ENCODE measurements at places on chromosomes 16 and 17. TPM values are rescaled to one million over a fixed set of nuclear protein-coding genes. Genes with fewer than 3 reads are reported as not detected.

The E2F4 gene
- 138 TPM for total RNA-seq

The SCO1 gene
- 25.8 TPM for total RNA-seq

The C17orf113 gene
- 0.24 TPM for total RNA-seq

- no peak overlapping the region for H3K27ac ChIP-seq
- H3K36me3 ChIP-seq, result peaks cover 37% of the 10 kb centered on the region
- peaks cover 12% of the 10 kb centered on the region for H3K4me1 ChIP-seq
- H3K4me3 ChIP-seq, result no peak overlapping the region
- no peaks in the 10 kb centered on the region for H3K27me3 ChIP-seq
- DNase-seq, result no peak
These were observed 91.4 kb downstream of the HIC1 start for GRCh38 chr17:2146132-2146871.

GRCh38 chr17:8472663-8473062 lies 37.0 kb downstream of the NDEL1 start:
- peaks cover 29% of the 10 kb centered on the region for H3K36me3 ChIP-seq
- no peak for DNase-seq
- no peak overlapping the region for H3K4me3 ChIP-seq
- H3K27me3 ChIP-seq, result no peaks in the 10 kb centered on the region

DNA sequence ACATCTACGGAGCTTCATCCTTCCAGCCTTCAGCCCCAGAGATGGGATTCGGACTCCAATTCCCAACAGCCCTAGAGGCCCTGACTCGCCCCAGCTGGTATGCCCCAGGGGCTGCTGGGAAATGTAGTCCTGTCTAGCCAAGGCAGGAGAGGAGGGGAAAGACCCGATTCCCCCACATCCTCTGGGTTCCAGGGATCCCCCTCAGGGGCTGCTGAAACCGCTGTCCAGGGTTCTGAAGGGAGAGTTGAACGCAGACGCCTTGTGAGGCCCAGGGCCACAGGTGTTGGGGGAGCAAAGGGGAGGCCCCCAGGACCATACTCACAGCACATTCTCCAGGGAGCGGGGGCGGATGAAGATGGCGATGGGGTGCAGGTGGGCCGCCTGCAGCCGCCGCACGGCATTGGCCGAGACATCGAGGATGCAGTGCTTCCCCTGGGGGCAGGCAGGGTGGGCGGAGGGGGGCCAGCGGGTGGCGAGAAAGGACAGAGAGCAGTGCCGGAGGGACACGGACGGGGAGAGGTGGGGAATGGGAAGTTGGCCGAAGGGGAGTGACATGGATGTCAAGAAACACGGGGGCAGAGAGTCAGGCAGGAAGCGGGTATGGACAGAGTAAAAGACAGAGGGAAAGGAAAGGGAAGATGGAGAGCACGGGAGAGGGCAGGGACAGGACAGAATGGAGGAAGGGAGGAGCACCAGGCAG lies 12.6 kb upstream of the ASGR1 start:
- H3K4me3 ChIP-seq, result no peak overlapping the region
- no peaks in the 10 kb centered on the region for H3K27me3 ChIP-seq
- no peak overlapping the region for H3K27ac ChIP-seq
- DNase-seq, result peak; percentile 49
- H3K4me1 ChIP-seq, result no peaks in the 10 kb centered on the region

DNA sequence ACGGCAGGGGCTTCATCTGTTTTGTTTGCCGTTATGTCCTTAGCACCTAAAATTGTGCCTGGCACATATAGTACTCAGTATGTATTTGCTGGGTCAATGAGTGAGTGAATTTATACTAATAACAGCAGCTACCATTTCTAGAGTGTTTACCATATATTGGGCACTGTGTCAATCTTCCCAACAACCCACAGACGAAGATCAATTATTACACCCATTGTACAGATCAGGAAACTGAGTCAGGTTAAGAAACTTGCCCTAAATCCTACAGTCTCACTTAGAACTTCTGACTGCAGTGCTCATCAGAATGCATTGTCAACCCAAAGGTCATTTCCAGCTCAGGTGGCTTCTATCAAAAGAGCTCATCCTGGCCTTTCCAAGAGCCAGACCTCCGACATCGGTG lies 44.5 kb upstream of the MEOX1 start:
- peaks cover 20% of the 10 kb centered on the region for H3K27me3 ChIP-seq
- H3K4me1 ChIP-seq, result peaks cover 14% of the 10 kb centered on the region
- no peak overlapping the region for H3K27ac ChIP-seq
- DNase-seq, result no peak
- no peak overlapping the region for H3K4me3 ChIP-seq
- no peaks in the 10 kb centered on the region for H3K36me3 ChIP-seq

All from activated CD8-positive, alpha-beta T cell treated with anti-CD3 and anti-CD28 coated beads, Interleukin-2, amount 10 ng/mL, durations not matched to agents 7 days and 5 days (primary cell).